AML-193 (cell line): ENCODE measurements at places on chromosomes 2 and 18.

GRCh38 chr2:215527736-215528135 lies 91.9 kb upstream of the FN1 start:
- no peak for DNase-seq

DNA sequence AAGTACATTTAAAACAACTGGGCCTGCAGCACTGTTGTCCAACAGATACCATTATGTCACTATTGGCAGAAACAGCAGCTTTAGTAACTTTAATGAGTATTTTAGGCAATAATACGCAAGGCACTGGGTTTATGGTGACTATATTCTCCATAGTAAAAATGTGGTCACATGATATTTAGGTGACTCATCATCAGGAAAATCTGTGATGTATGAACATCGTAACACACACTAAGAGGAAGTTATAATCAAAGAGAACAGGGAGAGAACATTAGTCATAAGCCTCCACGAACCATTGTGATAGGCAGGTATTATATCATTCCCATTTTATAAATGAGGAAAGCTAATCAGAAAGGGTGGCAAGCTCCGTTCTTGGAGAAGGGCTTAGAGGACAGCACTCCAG lies 36.9 kb downstream of the RAPH1 start:
- DNase-seq: no peak

- DNase-seq: no peak
Measured at GRCh38 chr2:105445976-105446375, 47.1 kb upstream of the FHL2 start.

DNA sequence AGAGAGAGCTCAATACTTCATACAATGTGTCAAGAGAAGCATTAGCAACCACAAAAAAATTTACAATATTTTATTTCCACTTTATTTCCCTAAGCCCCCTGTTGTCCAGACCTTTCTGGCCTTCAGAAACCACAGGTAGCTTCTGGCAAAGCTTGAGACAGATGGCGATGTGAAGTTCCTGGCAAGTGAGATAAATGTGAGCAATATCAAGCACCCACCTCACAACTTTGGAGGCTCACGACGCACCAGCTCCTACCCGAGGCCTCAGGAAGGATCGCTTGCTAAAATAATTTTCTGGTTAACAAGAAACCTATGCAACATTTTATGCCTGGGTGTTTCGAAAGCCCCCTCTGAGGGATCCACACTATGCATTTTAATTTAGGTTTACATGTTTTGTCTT lies 158.1 kb upstream of the CHAC2 start:
- DNase-seq: no peak

DNA sequence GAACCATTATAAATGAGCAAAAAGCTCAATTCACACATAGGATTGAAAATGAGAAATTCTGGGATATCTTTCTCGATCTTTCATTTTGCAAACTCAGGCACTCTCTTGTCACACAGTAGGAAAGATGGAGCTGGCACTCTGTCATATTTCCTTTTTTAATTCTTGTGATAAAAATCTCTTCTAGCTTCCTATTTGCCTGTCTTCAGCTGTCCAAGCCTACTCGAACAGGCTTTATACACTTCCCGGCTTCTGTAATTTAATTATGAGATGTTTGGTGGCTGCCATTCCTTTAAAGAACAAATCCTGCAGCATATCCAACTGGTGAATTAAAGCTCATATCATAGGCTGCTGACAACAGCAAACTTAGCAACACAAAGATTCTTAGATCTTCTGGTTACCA lies 1484.3 kb upstream of the PIK3C3 start:
- no peak for DNase-seq

DNA sequence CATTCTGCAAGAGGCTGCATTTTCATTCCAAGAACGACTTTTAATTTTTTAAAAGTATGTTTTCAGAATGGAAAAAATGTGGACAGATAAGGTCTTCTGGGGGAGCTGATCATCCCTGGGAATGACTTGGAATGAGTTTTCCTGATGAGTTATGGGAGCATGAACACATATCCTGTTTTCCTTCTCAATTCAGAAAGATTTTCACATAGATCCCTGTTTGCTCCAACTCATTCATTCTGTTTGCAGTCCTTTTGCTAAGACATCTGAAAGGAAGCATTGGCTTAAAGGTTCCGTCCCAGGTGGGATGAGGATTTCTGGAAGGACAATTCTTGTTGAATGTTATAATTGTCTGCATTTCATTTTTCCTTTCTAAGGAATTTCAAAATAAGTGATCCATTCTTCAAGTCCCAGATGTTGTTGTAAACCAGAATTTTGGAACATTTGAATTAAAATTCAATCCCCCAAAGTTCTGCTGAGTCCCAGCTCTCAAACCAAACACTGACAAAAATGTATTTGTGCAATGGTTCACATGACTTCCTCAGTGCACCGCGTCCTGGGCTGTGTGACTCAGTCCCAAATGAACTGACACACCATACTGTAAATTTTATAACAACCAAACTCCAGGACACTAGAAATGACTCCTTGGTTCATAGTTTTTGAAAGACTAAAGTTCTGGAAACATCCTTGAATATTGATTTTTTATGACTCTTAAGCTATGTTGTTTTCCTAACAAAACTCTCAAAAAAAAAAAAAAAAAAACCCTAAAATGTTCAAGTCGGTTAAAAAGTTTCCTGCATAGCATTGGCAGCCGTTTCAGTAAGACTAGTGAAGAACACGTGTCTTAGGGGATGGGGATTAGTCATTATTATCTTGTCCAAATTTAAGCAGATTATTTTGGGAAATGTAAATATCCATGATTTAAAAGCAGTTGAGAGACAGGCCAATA lies 281.8 kb upstream of the TCF4 start:
- no peak for DNase-seq

DNA sequence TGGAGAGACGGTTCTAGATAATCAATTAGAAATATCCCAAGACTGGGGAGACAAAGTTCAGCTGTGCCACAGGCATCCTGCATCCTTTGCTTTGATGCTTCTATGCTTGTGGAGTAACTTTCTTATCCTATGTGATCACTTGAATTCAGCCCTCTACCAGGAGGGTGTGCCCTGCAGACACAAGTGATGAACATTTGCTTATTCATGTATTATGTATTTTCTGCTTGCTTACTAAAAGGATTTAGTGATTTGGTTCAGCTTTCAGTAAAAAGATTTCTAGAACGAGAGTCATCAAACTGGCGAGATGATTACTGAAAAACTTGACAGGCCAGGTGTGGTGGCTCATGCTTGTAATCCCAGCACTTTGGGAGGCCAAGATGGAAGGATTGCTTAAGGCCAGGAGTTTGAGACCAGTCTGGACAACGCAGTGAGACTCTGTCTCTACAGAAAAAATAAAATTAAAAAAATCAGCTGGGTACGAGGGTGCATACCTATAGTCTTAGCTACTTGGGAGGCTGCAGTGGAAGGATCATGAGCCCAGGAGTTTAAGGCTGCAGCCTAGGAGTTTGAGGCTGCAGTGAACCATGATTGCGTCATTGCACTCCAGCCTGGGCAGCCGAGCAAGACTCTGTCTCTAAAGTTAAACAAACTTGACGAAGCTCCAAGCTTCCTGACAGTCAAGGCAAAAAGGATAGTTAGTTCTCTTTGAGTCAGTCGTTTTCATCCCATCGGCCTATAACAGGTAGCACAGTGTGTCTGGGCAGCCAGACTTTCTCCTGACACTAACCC lies 13.3 kb downstream of the HK2 start:
- DNase-seq: no peak

DNA sequence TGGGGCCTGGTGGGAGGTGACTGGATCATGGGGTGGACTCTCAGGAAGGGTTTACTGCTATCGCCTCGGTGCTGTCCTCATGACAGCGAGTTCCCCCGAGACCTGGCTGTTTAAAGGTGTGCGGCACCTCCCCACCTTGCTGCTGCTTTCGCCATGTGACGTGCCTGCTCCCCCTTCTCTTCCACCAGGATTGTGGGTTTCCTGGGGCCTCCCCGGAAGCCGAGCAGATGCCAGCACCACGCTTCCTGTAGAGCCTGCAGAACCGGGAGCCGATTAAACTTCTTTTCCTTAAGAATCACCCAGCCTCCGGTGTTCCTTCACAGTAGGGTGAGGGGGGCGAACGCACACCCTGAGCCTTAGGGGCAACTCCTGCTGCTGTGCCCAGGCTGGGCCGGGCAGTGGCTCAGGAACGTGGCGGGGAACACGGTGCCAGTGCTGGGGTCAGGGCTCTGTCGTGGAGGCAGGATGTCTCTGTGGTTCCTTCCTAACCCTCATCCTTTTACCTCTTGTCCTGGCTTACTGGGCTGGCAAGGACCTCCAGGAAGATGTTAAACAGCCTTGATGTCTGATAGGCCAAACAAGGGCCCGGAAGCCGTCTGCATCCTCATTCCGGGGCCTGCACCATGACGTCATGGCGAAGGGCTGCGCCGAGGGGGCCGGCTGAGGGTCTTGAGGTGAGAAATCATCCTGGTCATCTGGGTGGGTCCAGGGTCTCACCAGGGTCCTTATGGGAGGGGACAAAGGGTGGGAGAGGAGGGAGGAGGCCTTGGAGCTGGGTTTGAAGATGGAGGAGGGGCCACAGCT lies 12.7 kb downstream of the NEU4 start:
- no peak for DNase-seq

DNA sequence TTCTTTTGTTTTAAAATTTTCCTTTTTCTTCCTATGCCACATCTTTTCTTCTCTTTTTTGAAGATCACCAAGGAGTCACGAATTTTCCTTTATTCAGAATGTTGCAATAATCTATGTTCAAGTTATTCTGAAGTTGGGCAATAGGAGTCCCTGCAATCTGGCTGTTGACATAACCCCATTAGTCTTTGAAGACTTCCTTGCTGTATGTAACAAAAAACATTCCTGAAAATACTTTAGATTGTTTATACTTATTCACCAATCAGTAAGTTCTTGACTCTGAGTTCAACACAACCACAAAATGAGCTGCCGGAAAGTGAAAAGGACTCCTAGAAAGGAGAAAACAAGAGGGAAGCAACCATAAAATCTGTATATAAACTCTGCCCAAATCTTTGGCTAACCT lies 62.8 kb downstream of the TMEM237 start:
- DNase-seq: peak; percentile 60

DNA sequence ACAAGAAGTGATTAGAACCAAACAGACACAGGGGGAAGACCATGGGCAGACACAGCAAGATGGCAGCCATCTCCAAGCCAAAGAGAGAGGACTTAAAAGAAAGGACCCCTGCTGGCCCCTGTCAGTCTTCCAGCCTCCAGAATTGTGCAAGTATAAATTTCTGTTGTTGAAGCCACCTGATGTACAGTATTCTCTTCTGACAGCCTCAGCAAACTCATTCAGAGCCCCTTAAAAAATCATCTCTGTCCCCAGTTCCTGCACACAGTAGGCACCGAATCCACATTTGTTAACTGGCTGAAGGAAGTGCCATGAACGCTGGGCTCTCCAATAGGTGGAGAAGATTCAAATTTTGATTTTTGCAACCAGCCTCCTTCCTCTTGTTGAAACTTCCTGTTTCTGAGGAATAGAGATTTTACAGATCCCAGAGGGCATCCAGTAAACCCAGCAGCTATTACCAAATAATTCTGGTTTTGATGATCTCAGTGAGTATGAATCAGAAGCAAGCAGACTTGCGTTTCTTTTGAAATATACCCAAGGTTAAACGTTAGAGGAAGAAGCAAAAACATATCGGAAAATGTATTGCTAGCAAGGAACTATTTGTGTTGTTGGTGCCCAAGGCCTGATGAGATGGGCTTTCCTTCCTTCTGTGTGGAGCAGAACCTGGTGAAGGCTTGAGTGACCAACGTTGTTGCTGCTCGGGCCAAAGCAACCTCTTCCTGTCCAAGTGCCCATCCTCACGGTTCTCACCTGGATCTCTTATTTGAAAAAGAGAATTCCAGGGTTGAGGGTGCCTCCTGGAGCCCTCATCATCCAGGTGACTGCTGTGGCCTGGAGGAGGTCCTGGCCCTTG lies 47.7 kb upstream of the PLB1 start:
- peak; percentile 97 for DNase-seq

GRCh38 chr18:27033722-27034121 lies 151.4 kb downstream of the CHST9 start:
- no peak for DNase-seq

GRCh38 chr2:189407281-189408209 lies 33.7 kb upstream of the WDR75 start:
- no peak for DNase-seq

- DNase-seq: no peak
Measured at GRCh38 chr2:233082931-233083755, 23.0 kb downstream of the INPP5D start.

- no peak for DNase-seq
Measured at GRCh38 chr2:47360283-47360682, 42.7 kb upstream of the MSH2 start.

GRCh38 chr2:113867571-113867970 lies 22.3 kb upstream of the ACTR3 start:
- no peak for DNase-seq

- DNase-seq: no peak
Measured at GRCh38 chr2:239025096-239025801, 177.4 kb downstream of the TWIST2 start.

DNA sequence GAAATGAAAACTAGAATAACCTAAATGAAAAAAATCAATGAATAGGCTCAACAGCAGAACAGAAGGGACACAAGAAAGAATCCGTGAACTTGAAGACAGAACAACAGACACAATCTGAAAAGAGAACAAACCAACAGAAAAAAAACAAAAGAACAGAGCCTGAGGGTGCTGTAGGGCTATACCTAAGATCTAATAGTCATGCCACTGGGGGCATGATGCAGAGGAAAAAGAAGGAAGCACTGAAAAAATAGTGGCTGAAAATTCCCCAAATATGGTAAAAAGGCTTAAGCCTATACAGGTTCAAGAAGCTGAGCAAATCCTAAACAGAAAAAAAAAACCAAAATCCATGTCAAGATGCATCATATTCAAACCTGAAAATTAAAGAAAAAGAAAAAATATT lies 50.3 kb downstream of the KANSL3 start:
- no peak for DNase-seq

DNA sequence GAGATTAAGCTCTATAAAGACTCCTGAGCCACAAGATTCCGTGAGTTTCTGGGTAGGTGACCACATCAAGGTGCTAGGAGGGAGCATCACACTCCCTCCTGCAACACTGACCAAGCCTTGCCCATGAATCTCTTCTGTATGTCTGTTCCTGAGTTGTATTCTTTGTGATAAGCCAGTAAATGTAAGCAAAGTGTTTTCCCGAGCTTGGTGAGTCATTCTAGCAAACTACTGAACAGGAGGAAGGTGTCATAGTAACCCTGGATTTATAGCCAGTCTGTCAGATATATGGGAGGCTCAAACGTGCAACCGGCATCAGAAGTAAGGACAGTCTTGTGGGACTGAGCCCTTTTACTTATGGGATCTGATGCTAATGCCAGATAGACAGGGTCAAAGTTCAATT lies 346.1 kb upstream of the KYNU start:
- no peak for DNase-seq

GRCh38 chr18:78625847-78626246 lies 353.8 kb upstream of the SALL3 start:
- DNase-seq: no peak

- DNase-seq: no peak
Measured at GRCh38 chr2:107669335-107669734, 157.4 kb upstream of the RGPD4 start.

DNA sequence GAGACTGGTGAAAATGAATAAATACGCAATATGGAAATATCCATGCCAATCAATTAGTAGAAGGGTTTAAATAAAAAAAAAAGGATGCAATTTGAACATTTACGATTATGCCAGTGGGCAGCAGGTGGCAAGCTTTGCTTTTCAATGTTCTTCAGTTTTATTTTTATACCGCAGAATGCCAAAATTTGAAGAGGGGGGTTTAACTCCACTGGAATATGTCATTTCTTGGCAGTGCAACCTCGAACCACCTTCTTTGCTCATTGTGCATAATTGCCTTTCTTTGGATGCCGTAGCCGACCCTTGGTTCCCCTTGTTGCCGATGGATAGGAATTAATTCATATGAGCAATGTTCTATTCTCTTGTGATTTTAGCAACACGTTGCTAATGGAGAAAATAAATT lies 88.0 kb downstream of the LTBP1 start:
- DNase-seq: no peak

GRCh38 chr18:62334120-62334519 lies 9.0 kb downstream of the TNFRSF11A start:
- DNase-seq: no peak
